MM.1S (cell line): ENCODE measurements at places on chromosomes 1 and 21.

DNA sequence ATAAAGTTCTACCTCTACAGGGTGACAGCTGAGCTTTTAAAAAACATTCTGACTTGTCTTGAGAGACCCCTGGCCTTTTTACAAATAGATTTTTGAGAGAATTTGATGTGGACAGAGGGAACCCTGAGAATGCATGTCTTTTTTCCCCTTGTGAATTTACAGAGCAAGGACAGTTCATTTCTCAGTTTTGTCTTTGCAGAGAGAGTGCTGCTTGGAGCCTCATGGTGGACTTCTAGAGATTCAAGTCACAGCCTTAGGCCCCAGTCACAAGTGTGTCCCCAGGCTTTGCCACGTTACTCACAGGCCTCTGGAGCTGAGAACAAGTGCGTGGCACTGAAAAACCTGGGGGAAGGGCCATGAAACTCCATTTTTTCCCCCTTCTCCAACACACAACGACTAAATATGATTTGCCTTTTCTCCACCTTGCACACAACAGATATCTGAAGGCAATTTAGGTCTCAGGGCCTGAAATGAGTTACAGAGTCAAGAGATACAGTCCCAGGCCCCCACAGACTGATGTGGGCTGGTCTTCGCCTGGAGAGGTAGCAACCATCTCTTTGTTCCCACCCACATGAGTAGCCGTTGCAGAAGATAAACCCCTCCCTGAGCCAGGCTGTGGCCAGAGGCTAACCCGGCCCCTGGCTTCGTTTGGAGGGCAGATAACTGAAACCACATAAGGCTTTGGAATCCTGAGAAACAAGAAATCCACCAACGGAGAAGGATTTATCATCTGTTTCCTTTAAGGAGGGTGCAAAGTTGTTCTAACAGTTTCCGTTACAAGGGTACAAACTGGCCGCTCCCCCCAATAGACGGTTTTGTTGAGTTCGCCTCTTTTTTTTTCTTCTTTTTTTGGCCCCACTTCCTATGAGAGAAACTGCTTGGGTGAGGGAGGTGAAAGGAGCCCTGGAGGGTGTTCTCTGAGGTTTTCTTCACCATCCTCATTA, 1.0 kb upstream of the PIGV start:
- DNase-seq, result peak; percentile 42

DNA sequence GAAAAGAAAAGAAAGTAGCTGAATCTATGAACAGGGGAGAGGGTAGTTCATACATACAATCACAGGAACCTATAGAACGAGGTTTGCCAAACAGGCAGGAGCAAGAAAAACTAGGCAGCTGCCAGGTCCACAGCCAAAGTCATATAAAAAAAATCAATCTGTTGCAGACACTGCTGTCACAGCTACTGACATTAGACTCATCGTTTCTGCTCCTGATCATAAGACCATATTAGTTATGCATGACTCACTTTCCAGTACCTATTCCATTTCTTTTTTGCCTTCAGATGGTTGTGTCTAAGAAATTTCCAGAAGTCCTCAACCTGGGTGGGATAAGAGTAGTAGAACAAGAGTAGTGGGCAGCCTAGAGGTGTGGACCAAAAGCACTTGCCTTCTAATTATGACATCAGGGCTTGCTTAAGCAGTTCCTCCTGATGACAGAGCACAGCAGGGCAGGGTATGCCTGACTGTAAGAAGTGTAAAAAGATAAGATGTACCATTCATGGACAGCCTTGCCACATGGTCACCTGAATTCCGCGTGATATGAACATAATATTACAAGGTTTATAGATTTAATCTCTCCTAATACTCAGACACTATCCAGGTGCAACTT, 323.2 kb upstream of the SGIP1 start:
- DNase-seq, result no peak

- no peak for DNase-seq
These were observed 3.3 kb downstream of the CROCC start for GRCh38 chr1:16924919-16925477.

GRCh38 chr21:42040411-42041180, 30.4 kb upstream of the ZBTB21 start:
- no peak for DNase-seq

- DNase-seq, result no peak
These were observed 28.2 kb upstream of the HRNR start for GRCh38 chr1:152252157-152252556.

GRCh38 chr1:29975036-29975694, 738.8 kb downstream of the PTPRU start:
- no peak for DNase-seq

GRCh38 chr1:213829780-213830179, 158.0 kb upstream of the PROX1 start:
- no peak for DNase-seq

- DNase-seq, result no peak
These were observed 742.0 kb downstream of the KCNT2 start for GRCh38 chr1:195866091-195866780.

DNA sequence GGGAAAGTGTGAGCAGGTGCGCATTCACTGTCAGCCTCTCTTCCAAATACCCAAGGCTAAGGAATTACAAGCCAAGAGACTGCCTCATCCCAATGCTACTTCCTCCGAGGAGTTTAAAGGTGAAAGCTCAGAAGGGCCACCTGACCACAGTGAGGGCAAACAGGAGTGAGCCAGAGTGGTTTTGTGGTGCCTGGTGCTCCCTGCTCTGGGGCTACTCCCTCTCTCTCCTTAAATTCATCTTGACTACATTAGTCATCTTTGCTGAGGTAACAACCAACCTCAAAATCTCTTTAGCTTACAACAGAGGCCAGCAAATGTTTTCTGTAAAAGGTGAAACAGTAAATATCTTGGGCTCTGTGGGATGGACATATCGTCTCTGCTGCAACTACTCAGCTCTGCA, 14.2 kb upstream of the ZBTB8A start:
- no peak for DNase-seq

DNA sequence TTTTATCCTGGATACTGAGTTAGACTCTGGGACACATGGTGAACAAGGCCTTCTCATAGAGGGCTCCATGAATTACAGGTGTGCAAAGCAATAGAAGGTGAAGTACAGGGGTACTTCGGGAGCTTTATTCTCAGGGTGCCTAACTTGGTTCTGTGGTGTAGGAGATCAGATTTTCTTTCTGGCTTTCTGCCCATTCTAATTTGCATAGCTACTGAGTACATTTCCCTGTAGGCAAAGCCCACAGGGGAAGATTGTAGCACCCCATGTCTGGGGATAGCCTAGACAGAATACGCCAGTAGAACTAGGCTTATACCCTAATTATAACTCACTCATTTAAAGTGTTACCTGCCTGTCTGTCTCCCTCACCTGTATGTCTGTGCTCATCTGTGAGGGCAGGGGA, 49.7 kb downstream of the PGM1 start:
- DNase-seq, result no peak

DNA sequence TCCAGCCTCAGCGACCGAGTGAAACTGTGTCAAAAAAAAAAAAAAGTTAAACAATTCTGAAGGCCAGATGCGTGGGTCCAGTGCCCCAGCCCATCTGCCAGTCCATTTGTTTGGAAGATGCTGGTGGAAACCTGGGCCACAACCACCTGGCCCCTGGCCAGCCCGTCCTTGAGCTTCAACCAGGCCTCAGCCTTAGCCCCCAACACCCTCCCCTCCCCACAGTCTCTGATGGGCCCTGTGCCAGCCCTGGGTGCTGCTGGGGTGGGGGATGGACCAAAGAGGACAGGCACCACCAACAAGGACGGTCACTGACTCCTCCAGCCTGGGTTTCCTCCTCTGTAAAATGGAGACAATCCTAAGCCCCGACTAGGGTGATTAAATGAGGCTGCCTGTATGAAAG, 19.6 kb upstream of the PLEKHG5 start:
- DNase-seq, result no peak

DNA sequence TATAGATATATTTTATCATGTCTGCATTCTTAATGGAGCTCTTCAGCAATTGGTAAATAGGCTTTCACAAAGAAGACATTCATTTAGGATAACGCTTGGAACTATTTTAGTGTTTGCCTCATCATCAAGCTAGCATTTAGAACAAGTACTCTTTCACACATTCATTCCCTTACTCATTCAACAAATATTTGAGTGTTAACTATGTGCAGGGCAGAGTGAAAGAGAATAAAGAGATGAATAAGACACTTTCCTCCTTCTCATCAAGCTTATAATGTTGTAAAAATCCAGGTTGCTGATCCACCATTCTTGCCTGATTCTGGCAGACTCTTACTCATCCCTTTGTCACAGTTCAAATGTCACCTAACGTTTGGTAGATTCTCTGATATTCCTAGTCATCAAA, 386.3 kb upstream of the BEND5 start:
- no peak for DNase-seq

GRCh38 chr1:12604114-12604874, 13.7 kb downstream of the DHRS3 start:
- DNase-seq, result no peak

DNA sequence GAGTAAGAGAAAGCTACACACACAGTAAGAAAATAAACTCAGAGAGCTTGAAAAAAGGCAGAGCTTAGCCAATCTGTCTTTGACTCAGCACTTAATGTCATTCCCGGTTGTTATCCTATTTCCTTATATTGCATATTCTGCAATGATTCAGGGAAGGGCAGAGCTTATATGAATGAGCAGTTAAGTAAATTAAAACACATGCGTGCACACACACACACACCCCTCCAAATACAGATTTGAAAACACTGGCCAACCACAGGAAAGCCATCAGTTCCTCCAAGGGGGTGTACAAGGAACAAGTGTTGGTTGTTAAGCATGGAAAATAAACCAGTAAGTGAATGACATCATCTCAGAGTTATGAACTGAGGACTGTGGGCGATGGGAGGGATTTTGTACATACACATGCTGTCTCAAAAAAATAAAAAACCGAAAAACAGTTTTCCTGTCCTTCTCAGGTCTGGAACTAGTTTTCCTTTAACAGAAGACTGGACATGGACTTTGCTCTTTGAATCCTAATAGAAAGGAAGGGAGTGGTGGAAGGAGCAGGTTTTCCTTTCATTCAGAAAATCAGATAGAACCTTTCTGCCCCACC, 1.0 kb downstream of the IQGAP3 start:
- no peak for DNase-seq

DNA sequence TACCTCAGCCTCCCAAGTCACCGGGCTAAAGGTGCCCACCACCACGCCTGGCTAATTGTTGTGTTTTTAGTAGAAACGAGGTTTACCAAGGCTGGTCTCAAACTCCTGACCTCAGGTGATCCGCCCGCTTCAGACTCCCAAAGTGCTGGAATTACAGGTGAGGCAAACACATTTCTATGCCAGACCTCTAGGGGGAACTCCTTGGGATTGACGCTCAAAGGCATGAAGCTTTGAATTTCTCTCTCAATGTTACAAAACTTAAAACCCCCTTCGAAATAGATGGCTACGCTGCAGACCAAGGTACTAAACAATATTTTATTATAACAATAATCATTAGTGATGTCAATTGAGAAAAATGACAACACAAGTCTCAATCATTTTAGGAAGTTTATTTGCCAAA, 330.0 kb downstream of the SETD4 start:
- DNase-seq, result no peak

DNA sequence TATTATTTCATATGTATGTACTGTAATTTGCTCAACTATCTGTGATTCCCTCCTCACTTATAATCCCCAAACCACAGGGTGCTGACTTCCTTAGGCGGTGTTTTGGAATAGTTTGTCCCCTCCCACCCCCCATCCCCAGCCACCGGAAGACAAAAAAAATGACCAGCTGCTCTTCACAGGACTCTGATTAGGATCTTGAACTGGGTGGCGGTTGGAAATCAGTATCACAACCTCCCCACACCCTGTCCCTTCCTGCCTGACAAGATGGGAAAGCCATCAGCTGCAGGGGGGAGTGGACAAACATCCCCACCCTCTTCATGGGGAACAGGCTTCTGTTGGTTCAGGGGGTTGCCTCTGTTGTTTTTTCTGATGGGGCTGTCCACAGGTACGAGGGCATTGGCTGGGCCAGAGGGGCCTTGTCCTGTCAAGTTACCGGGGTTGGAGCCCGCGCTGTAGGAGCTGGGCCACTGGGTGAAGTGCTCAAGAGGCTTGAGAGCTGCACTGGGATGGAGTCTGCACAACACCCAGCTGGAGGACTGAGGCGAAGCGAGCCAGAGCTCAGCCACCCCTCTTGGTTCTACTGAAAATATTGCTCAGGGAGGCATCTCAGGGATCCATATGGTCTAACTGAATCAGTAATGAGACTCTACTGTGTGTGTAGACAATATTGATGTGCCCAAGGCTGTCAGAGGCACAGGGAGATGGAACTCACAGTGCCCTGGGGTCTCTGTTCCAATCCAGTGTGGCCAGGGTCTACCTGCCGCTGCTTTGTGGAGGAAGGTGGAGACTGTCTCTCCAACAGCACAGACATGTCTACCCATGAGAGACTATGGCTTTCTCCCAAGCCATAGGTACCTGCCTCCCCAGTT, 28.2 kb downstream of the NAV1 start:
- DNase-seq, result no peak

- DNase-seq, result no peak
These were observed 474.7 kb upstream of the DAB1 start for GRCh38 chr1:57898531-57898930.

DNA sequence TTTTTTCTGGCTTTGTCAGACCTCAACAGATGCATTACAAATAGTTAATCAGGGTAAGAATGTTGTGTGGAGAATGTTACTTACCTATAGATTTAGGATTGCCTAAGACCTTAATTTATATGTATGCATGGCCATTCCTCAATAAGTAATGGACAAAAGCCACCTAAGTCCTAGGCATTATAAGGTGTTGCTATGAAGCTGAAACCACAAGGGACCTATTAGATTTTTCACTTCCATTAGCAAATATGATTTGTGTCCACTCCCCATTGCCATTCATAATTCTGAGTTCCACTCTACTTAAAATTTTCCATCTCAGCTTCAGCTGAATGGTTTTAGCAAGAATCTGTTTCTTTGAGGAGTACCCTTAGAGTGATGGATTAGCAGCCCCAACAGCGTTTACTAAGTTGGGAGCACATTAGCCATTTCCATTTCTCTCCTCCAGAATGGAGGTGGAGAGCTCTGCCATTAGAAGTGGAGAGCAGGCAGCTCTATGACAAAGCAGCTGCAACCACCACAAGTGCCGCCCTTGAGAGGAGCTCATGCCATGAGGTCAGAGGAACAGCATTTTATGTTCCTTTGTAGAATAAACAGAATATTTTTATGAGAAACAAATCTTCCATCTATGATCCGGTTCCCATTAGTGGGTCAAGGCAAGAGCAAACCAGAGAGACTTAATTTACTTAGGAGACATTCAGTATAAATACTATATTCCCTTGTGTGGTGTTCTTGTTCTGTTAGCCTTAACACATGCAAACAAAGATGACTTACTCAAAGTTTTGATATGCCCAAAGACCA, 28.9 kb upstream of the C1orf87 start:
- no peak for DNase-seq
